ENCODE measurements at places on chromosomes 7 and 10.

DNA sequence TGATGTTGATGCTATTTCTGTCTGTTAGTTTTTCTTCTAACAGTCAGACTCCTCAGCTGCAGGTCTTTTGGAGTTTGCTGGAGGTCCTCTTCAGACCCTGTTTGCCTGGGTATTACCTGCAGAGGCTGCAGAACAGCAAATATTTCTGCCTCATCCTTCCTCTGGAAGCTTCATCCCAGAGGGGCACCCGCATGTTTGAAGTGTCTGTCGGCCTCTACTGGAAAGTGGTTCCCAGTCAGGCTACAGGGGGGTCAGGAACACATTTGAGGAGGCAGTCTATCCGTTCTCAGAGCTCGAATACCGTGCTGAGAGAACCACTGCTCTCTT lies 13.3 kb upstream of the CYP3A5 start:
- no peak for DNase-seq

GRCh38 chr10:29924436-29924835 lies 134.9 kb downstream of the JCAD start:
- DNase-seq, result no peak

- no peak for DNase-seq
Measured at GRCh38 chr7:147400221-147400689, 1190.3 kb upstream of the C7orf33 start.

GRCh38 chr7:153158149-153158548 lies 398.6 kb downstream of the ACTR3B start:
- DNase-seq, result no peak

DNA sequence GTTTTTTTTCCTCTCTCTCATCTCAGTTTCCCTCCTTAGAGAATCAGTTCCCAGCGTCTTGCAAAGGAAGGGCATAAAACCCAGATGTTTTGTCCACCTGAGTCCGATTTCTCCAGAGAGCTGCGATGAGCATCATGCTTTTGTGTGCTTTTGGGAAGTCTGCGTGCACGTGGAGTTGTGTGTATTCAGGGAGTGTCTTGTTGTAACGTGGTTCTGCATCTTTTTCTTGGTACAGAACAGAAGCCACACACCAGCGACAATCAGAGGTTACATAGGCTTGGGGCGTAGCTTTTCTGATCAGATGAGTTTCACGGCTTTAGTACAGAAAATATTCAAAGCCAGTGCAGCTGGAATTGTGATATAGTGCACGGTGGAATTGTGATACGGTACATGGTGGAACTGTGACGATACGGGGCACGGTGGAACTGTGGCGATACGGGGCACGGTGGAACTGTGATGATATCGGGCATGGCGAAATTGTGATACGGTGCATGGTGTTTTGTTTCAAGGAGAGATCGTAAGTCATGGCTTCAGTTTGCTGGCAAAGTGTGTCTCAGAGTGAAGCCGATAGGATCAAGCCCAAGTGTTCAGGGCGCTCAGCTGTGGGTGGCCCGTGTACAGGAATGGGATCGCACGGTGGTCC lies 32.8 kb downstream of the FOXK1 start:
- no peak for DNase-seq

- DNase-seq, result no peak
Measured at GRCh38 chr10:6579183-6579903, 733 bp downstream of the PRKCQ start.

- no peak for DNase-seq
Measured at GRCh38 chr7:110888641-110889040, 202.3 kb upstream of the LRRN3 start.

GRCh38 chr10:11469575-11470391 lies 141.7 kb downstream of the USP6NL start:
- no peak for DNase-seq

DNA sequence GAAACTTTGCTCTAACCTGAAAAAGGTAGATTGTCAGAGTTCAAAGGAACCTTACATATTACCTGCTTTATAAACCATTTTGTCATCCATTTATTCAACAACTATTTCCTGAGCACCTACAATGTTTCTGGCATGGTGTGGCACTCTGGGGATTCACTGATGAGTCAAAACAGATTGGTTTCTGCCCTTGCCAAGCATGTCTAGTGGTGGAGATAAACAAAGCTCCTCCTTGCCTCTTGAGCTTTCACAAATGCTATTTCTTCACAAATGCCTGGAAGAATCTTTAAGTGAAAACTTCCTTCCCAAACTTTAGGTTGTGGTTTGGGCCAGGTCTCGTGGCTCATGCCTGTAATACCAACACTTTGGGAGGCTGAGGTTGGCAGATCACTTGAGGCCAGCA lies 85.1 kb upstream of the RELN start:
- DNase-seq, result no peak

DNA sequence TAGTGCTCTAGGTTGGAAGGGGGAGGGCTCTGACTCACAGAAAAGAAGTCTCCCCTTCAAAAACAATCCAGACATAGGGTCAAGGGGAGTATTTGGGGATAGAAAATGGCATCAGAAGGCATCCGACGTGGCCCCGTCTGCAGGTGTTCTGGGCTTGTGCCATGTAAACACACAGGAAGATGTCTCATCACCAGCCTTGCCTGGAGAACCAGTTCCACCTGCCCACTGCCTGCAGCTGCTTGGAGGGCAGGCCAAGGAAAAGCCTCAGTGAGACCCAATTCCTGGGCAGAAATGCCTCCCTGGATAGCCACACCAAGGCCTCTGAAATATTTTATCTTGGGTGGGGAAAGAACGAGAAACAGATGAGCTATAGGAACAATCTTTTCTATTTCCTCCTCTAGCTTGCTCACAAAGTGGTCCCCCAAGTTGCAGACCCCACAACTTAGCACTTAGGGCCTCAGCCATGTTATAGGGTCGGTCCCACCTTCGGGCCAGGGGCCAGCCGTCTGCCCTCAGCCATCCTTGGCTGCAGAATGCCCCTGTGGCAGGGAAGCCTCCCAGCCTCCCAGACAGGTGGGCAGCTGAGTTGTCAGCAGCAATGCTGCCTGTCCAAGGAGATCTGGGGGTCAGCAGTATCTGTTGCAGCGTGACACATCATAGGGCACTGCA lies 54.3 kb upstream of the ECHDC3 start:
- DNase-seq, result no peak

DNA sequence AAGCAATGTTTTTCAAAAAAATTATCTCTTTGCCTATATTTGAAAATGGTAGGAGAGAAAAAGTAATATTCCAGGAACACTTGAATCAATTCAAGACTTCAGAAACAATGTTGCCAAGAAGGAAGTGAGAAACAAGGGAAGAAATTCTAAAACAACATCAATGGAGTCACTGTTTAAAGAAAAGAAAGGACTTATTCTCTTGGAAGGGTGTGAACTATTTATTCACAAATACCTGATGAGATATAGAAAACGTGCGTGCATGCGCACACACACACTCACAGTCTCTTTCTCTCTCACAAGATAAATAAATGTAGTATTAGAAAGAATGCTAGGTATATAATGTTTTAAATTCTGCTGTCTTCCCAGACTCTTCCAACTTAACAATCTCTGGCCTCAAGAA lies 117.2 kb upstream of the FAM133B start:
- DNase-seq, result no peak

- no peak for DNase-seq
Measured at GRCh38 chr10:91672021-91672608, 39.2 kb upstream of the PPP1R3C start.

DNA sequence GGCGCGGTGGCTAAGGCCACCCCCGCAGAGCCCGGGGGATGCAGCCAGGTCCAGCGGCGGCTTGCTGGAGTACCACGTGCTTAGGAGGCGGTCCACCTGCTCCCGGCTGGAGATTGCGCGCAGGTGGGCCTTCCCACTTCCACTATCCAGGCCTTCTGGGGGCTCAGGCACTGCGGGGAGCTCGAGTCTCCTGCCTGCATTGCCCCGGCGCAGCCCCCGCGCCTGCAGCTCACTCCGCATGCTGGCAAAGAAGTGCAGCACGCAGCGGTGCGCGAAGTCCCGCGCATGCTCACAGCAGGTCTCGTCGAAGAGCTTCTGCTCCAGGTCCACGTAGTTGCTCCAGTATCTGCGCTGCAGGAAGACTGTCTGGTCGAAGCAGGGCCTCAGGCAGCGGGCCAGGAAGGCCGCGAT lies 5.8 kb downstream of the CALHM3 start:
- DNase-seq, result no peak

DNA sequence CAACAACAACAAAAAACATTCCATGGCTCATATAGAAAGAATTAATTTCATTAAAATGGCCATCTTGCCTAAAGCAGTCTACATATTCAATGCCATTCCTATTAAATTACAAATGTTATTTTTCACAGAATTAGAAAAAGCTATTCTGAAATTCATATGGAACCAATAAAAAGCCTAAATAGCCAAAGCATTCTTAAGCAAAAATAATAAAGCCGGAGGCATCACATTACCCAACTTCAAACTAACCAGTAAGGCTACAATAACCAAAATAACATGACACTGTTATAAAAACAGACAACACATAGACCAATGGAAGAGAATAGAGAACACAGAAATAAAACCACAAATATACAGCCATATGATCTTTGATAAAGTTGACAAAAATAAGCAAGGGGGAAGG lies 330.4 kb downstream of the KIF20B start:
- no peak for DNase-seq

GRCh38 chr7:41351091-41351490 lies 351.8 kb downstream of the INHBA start:
- no peak for DNase-seq

- no peak for DNase-seq
Measured at GRCh38 chr10:80536361-80536835, 1.3 kb upstream of the SH2D4B start.

DNA sequence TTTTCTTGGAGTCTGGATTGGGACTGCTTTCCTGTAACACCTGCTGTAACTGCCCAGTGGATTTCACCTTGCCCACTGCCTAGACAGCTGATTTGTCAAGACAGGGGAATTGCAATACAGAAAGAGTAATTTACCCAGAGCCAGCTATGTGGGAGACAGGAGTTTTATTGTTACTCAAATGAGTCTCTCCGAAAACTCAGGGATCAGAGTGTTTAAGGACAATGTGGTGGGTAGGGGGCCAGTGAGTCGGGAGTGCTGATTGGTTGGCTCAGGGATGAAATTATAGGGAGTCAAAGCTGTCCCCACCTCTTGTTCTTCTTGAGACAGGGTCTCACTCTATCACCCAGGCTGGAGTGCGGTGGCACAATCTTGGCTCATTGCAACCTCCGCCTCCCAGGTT lies 25.2 kb upstream of the BNIP3 start:
- no peak for DNase-seq

DNA sequence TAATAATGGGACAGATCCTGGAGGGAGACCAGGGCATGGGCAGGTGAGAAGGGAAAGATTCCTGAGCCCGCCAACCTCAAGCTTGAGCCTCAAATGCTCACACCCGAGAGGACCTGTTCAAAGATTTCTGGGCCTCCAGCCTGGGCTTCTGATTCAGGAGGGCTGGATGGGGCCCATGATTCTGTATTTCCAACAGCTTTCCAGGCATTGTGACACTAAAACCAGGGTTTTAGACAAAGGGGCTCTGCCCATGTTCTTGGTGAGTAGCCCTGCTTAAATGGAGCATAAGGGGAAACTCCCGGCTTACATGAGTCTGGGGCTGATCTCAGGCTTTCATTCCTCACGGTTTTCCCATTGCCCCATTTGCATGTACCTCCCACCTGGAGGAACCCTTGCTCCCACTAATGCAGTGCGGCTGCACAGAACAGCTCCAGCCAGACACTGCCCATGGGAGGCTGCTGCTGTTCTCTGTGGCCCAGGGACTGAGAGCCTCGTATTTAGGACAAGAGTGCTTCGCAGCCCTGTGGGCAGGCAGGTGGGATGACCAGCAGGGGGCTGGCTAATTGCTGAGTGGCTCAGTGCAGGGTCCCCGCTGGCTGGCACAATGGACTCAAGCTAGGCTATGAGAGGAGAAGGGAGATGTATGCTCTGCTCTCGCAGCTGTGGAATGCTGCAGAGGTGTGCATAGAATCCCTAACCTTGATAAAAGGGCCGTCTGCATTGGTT lies 135.3 kb upstream of the COBL start:
- no peak for DNase-seq

- DNase-seq, result no peak
Measured at GRCh38 chr7:102222445-102222844, 64.2 kb upstream of the SH2B2 start.

GRCh38 chr7:111077001-111077400 lies 13.9 kb upstream of the LRRN3 start:
- DNase-seq, result no peak

DNA sequence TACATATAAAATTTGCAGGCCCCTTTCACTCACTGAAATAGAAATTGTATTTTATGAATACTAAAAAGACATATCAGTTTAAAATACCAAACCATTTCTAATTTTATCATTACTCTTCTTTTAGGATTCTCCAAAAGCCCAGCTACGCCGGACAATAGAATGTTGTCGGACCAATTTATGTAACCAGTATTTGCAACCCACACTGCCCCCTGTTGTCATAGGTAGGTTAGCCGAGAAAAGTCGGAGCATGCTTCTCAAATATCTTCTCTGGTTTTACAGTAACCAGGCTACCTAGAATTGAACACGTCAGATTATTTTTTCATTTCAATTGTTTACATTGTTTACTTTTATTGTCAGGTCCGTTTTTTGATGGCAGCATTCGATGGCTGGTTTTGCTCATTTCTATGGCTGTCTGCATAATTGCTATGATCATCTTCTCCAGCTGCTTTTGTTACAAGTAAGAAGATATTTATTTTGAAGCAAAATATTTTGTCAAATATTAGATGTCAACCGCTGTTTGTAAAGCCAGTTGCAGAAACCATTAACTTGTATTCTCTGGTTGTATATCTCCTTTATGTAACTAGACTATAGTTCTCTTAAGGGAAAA lies 57.6 kb downstream of the MMRN2 start:
- no peak for DNase-seq

DNA sequence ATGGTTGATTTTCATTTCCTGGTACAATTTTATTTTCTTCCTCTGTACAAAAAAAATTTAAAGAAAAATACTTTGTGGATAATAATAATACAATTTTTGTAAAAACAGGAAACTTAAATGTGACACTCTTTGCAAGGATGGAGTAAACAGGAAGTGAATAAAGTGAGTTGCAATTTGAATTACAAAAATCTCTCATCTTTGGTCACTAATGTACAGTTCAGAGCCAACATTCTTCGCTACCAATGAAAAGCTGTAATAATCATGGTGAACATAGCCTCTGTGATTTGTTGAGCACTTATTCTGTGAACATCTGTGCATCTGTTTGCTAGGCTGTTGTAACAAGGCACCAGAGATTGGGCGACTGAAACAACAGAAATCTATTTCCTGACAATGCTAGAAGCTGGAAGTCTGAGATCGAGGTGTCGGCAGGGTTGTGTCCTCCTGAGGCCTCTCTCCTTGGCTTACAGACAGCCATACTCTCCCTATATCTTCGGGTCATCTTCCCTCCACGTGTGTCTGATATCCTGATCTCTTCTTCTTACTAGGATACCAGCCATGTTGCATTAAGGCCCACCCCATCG lies 295.3 kb upstream of the KLF6 start:
- DNase-seq, result no peak

DNA sequence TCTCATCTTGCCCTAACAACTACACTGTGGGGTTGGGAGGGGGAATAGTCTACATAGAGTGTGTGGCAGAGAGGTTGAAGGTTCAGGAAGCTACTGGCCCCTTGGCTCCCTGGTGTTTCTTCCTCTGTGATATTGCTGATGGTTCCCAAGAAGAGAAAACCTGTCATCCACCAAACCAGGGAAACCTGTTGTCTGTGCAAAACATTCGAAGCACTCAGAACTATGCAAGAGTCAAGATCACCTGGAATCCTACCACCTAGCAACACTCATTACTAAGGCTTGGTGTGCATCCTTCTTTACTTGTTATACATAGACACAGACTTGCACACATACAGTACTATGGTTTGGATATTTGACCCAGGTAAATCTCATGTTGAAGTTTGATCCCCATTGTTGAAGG lies 46.5 kb upstream of the MKI67 start:
- DNase-seq, result no peak

All from stimulated activated CD4-positive, alpha-beta T cell treated with anti-CD3 and anti-CD28 coated beads, TNF-alpha, amount 100 ng/mL, for 24 hours (primary cell).